ENCODE measurements at places on chromosomes 6 and 20. TPM values are rescaled to one million over a fixed set of nuclear protein-coding genes. Genes with fewer than 3 reads are reported as not detected.

DNA sequence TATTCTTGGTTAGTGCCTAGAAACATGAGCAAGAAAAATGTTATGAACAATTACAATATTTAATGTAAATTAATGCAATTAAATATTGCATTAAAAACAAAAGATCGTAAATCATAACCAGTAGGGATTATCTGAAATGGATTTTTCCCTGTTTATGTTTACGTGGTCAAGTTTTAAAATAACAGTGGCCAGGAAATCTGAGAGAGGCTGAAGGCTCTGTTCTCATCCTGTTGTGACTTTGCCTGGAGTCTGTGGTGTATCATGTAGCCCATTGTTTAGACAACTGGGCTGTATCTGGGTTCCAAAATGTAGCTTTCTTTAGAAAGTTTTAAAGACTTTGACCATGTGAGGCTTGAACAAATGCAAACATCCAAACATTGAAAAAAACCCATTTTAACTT is 2.4 kb downstream of the MYO6 start:
- no peak for DNase-seq

DNA sequence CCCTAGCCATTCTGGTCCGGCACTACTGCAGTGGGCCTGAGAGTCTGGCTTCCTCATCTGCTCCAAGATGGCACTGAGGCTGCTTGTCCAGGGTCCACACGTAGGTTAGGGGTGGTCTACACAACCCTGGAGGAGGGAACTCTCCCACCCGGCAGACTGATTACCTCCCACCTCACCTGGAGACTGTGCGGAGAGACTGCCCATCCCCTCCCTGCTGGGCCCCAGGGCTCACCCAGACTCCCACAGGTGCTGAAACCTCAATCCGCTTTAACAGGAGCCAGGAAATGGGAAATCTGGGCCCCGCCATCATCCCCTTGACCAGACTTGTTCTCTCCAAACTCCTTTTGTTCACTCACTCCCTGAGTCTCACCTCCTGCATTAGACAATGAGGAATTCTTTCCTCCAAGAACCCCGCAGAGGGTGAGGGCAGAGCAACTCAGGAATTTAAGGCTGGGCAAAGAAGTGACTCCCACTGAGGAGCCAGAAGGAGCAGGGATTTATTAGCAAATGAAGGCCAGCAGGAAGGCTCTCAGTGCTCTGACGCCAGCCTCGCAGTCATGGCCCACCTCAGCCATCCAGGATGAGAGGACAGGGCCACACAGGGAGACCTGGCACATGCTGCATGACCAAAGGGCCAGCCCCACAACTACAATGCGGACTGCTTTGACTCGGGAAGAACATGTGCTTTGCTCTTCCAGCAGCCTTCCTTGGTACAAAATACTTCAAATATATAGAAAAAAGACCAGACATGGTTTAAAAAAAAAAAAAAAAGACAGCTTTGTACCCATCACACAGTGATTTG is 53.0 kb downstream of the CDK5RAP1 start:
- no peak for DNase-seq

DNA sequence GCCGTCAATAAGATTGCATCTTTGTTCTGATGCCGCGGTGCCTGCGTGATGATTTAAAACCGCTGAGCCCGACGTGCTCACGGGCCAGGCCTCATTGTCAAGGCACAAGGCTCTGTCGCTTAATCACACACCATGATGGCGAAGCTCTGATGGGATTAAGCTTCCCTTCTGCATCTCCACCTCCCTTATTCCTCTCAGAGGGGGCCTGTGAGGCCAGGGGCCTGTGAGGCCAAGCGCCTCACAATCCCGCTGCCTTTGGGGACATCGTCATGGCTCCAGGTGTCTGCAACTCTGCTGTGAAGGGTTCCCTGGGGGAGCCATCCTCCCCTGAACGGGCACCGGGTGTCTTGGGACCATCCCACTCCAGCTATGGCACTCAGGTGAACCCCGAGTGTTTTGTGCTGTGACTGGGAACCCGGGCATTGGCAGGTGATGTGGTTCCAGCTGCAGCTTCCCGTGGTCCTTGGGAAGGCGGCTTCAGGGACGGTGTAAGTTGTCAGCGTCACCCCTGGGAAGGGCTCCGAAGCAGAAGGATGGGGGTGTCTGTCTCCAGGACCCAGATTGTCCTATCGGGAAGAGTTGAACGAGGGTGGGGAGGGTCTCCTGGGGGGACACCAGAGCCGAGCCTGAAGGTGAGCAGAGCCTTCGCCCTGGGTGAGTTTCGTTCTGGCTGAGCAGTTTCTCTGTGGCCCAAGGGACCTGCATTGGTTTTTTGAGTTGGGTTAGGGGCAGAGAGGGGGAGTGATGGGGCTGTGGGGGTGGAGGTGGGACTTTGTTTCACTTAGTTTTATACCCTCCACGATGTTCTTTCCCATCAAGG is 18.0 kb upstream of the BHLHE23 start:
- no peak for DNase-seq

DNA sequence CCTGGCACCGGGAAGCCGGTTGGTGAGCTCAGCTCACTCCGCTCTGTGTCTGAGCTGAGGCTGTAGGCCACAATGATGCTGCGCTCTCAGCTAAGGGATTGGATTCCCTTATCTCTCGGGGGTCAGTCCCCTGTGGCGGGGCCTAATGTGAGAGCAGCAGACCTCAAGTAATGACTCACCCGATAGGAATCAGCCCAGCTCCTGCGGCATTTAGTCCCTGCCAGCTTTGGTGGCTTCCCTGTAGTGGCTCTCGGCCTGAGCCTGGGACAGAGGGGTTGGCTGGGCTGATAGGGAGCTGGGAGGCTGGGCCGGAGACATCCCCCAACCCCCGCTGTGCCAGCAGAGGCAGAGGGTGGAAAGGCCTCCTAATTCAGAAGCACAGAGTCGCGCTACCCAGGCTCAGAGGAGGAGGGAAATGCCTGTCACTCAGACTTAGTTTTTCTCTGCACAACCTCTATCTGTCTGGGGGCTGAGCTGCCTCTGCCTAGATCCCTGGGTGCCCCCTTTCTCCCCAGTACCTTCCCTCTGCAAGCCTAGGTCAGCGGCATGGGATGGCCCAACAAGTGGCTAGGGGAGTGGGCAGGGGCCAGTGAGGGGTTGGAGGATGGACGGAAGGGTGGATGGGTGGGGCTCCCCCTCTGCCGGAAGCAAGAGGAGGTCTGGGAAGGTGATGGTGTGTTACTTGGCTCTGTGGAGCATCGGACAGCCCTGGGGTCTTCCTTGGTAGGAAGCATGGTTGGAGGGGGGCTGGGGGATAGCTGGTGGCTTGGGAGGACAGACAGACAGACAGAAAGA is 92.2 kb downstream of the CDH22 start:
- no peak for DNase-seq

- DNase-seq = no peak
These were observed 770 bp downstream of the TCF19 start for GRCh38 chr6:31158863-31159855.

- no peak for DNase-seq
These were observed 157.0 kb upstream of the SGK1 start for GRCh38 chr6:134474955-134475354.

- DNase-seq = no peak
These were observed 85.7 kb upstream of the F13A1 start for GRCh38 chr6:6405997-6406714.

DNA sequence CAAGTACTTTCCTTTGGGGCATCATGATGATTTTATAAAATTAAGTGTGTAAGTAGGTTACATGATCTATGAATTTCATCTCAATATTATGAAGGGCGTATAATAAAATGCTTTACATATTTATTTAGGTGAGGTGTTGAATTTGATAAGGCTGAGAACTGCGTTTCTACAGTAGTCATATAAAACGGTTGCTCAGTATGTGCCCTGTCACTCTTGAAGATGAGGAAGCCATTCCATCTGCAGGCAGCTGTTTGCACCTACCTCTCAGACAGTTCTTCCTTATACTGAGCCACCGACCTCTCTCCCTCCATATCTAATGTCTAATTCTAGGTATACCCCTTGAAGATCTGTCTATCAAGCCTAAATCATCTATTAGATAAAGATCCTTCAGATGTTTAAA is 16.1 kb downstream of the NCOA7 start:
- no peak for DNase-seq

DNA sequence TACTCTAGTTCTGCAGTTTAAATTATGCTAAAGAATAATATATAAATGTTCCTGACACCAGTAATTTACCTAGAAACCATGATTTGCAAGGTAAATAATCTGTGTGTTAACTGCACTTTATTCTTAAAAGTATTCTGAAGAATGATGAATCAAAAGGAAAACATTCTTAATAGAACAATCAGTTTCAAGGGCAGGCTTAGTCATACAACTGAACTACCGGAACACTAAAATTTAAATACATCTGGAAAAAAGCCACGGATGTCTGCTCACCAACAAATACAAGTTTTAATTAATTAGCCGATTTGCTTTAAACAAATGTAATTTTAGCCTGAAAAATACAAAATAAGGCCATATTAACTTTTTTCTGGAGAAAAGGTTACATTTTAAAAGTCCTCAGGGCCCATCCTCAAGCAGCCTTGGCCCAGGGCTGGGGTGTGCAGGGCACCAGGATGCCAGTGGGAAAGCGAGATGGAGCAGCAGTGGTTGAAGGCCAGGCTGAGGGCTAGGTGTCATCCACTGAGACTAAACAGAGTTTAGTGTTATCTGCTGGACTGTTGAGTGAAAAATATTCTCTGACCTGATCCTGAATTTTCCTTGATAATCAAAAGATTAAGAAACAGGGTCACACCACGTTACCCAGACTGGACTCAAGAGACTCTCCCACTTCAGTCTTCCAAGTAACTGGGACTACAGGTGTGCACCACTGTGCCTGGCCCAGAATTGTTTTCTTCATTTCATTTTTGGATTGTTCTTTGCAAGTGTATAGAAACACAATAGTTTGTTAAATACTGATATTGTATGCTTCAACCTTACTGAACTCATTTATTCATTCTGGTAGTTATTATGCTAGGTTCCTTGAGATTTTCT is 88.2 kb upstream of the DST start:
- DNase-seq = no peak

- no peak for DNase-seq
These were observed 318.8 kb downstream of the ZFAND3 start for GRCh38 chr6:38138374-38138773.

DNA sequence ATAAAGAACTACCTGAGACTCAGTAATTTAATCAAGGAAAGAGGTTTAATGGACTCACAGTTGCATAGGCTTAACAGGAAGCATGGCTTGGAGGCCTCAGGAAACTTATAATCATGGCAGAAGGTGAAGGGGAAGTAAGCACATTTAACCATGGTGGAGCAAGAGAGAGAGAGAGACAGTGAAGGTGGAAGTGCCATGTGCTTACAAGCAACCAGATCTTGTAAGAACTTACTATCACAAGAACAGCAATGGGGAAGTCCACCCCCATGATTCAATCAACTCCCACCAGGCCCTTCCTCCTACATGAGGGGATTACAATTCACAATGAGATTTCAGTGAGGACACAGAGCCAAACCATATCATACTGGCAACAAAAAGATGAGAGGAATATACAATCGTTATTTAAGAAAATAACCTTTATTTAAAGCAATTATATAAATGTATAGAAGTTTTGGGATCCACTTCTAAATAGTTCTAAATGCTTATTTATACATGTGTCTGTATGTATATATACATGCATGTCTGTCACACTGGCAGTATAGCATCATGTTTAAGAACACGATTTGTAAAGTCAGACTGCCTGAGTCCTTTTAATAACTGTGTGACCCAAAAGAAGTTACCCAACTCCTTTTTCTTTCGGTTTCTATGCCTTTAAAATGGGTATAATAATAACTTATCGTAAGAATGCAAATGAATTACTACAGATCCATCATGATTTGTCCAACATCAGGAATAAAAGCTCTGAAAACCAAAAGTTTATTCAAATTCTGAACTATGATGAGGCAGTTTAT is 255.7 kb upstream of the THEMIS start:
- DNase-seq = no peak

- DNase-seq = no peak
These were observed 646.0 kb upstream of the MARCKS start for GRCh38 chr6:113211170-113211569.

DNA sequence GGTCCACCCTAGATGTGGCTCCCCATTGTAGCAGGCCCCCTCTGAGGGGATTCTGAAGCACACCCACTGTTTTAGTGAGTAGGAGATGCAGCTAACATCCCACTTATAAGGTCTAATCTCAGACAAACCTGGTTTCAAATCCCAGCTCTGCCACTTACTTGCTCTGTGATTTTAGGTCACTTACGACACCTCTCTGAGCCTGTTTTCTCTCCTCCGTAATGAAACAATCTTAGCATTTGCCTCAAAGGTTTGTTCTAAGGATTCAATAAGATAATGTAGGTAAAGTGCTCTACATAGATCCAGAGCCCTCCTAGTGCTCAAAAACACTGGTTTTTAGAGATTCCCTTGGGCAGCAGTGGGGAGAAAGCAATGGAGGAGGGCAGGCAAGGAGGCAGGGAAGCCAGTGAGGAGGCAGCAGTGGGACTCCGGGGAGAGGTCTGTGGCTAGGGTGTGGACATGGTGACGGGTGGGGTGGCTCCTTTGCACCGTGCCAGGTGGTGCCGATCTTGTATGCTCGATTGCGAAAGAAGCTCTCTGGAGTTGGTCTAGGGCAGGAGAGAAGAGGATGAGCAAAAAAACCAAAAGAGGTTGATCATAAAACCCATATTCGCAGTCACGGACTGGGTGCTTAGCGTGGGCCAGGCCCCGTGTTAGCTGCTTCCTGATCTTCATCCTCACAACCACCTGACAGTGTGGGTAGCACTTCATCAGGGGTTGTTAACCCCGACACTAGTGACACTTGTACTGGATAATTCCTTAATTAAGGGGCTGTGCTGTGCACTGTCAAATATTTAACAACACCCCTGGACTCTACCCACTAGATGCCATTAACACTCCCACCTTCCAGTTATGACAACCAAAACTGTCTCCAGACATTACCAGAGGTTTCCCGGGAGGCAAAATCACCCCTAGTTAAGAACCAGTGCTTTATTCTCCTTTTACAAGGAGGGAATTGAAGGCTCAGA is 16.8 kb upstream of the PTGIS start:
- DNase-seq = no peak

- DNase-seq = no peak
These were observed 3.1 kb downstream of the RAMACL start for GRCh38 chr6:166583230-166583965.

- DNase-seq = no peak
These were observed 11.9 kb downstream of the FOXA2 start for GRCh38 chr20:22572491-22572890.

- DNase-seq = no peak
These were observed 53.9 kb downstream of the CDK19 start for GRCh38 chr6:110761371-110761770.

DNA sequence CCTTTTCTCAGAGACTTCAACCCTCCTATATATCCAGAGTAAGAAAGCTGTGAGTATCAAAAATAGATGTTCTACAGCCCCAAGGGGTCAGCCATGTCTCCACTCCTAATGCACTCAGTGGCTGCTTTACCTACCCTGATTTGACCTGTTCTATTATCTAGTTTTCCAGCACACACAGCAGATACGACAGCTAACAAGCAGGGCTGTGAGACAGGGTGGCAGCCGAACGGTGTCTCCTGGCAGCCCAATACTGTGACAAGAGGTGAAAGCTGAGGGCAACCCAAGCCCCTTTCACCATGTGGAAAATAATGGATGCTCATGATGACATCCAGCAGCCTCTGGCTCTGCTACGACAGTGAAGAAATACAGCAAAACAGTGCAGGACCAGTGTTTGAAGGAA is 67.9 kb downstream of the KIF13A start:
- DNase-seq = no peak

PDE7B gene
- 9.3 TPM for polyA plus RNA-seq

JPH2 gene
- 83.5 TPM for polyA plus RNA-seq

DSP gene
- 4.3 TPM for polyA plus RNA-seq

SLC12A5 gene
- 1.5 TPM for polyA plus RNA-seq

ZBTB2 gene
- polyA plus RNA-seq = 10.3 TPM

NDRG3 gene
- polyA plus RNA-seq = 21.7 TPM

TMEM74B gene
- 0.42 TPM for polyA plus RNA-seq

SLC22A3 gene
- 9.1 TPM for polyA plus RNA-seq

CFAP206 gene
- 0.24 TPM for polyA plus RNA-seq

FAM209B gene
- polyA plus RNA-seq = 0.28 TPM

CUL9 gene
- 23.5 TPM for polyA plus RNA-seq
